ENCODE measurements at places on chromosomes 5 and 9.

GRCh38 chr9:110028676-110029075 lies 179.3 kb downstream of the C9orf152 start:
- DNase-seq = no peak

DNA sequence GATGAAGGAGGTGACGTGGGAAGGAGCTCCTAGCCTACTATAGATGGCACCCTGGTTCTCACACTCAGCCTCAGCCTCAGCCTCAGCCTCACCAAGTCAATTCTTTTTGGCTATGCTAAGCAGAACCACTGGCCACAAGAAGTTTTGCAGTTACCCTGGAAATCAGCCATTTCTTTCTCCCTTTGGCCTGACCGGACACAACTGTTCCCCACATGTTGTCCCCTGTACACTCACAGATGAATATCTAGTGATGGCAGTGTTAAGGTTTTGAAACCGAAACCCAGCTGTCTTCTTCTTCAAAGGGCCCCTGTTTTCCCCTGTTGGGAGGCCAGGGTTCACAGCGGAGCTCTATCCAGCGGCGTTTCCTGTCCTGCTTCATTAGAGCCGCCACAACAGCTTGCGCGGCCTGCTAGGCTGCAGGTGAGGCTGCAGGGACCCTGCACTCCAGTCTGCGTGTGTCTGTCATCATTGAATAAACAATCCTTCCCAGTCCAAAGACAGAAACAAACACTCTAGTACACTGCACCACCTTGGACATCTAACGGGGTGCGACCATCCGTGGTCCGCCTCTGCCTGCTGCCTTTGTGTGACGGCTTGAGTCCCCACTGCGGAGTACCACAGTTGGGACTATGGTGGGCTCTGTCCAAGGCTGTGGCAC lies 250.5 kb downstream of the DENND1A start:
- DNase-seq = no peak

DNA sequence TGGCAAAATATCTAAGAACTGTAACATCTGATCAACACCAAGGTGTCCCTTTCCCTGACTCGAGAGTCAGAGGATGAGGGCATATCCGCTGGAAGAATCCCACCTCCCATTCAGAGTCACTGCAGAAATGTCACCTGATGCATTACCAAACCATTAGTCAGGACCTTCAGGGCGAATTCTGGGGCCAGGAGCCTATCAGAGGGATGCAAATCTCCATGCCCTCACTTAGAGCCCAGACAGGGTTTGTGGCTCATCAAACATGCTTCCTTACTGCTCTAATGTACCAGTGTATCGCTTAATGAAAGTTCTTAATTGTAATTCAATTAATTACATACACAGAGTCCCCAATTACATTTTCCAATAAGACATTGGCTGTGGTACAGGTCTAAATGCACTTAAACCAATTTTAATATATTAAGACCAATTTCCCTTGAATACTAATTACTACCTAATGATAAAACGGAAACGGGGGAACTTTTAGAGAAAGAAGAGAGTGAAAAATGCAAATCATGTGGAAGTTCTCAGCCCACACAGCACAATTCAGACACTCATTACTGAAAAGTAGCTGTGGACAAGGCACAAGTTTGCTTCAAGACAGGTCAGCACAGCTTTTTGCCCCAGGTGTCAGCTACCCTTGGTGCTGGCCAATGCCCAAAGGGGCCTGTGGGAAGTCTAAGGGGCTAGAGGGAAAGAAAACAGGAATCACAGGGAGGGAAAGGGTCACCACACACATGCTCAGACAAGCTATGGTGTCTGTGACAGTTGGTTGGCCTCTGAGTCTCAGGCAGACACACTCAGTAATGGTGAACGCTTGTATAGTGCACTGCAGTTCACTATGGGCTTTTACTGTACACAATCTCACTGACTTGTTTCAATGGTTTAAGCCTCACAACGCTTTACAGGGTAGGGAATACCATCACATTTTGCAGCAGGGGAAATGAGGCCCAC lies 211.6 kb downstream of the MAPKAP1 start:
- no peak for DNase-seq

- no peak for DNase-seq
Observed at GRCh38 chr9:136326061-136326760, 1.1 kb upstream of the GPSM1 start.

DNA sequence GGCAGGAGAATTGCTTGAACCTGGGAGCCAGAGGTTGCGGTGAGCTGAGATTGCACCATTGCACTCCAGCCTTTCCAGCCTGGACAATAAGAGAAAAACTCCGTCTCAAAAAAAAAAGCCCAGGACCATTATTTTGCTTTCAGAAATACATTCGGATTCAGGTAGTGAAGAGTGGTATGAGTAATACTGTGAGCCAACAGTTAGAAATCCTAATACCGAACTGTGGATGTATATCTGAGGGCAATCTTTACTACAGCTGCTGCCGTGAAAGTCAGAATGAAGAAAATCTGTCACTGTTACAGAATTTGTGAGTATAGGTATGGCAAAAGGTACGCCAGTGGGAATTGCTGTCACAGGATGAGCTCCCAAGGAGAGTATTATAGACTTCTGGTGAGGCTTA lies 3.4 kb upstream of the CDK7 start:
- DNase-seq = no peak

DNA sequence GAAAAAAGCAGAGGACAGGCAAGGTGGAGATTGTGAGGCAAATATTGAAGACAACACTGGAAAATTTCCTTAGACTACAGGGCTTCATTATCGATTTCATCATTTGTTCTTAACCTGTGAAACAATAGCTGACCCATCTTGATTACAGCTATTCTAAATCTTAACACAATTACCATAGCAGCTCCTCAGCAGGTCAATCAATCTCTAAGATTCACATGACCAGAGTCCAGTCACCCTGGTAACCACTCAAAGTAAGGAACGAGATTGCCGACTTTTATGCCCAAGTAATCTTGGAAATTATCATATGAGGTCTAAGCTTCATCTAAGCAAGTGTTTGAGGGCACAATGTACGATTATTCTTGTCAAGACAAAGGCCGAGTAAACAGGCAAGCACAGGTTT lies 93.8 kb downstream of the TTC39B start:
- DNase-seq = no peak

GRCh38 chr5:15806613-15807012 lies 306.6 kb downstream of the FBXL7 start:
- DNase-seq = no peak

GRCh38 chr9:72292874-72293607 lies 72.0 kb downstream of the ZFAND5 start:
- no peak for DNase-seq

DNA sequence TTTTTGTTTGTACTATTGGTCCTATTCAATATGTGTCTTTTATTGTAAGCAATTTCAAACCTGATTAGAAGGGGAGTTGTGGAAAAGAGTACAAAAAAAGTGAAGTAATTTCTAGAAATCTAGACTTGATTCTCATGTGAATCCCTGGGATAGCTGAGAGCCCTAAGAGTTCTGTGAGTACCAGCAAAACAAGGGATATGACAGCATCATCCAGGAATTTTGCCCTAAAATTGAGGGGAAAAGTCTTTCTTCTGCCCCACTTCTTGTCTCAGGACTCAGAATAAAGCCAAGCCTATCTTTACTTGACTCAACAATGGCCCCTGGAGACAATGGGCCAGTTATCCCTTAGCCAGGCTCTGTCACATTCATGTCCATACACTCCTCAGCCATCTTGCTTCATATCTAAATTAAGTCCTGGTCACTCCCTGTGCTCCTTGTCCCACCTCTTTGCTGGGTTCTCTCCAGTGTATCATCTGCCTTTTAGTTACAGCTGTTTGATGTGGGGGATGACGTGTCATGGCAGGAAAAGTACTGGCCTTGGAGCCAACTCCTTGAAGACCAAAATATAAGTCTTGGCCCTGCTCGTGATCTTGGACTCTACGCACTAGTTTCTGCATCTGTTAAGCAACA lies 81.2 kb downstream of the ADAMTS12 start:
- DNase-seq = no peak
